ENCODE measurements at places on chromosomes 12 and 14. TPM values are rescaled to one million over a fixed set of nuclear protein-coding genes. Genes with fewer than 3 reads are reported as not detected.

- no peak for DNase-seq
- no peak overlapping the region for H3K27ac ChIP-seq
- no peaks in the 10 kb centered on the region for H3K36me3 ChIP-seq
- no peaks in the 10 kb centered on the region for H3K27me3 ChIP-seq
Measured at GRCh38 chr12:114967151-114967550, 283.2 kb upstream of the TBX3 start.

Gene PARP11
- 3.1 TPM for polyA plus RNA-seq

DNA sequence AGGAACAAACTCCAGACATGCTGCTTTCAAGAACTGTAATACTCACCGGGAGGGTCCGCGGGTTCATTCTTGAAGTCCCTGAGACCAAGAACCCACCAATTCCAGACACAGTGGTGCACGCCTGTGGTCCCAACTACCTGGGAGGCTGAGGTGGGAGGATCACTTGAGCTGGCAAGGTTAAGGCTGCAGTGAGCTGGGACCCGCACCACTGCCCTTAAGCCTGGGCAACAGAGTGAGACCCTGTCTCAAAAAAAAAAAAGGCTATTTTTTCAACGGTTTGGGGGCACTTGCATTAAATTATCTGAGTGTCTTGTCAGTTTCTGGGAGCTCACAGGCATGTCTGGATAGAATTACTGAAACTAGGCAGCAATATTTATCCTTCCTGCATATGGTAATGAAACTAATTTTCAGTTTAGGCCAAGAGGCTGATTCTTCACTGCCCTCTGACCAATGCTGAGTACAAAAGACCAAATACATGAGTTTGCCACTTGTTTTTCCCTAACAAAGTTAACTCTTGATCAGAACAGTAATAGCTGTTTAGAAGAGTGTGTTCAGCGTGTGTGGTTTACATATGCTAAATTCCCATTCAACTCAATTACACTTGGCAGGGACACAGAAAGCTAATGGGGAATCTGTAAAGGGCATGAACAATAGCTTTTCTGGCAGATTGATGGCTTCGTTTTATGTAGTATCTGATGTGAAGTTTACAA, 65.8 kb upstream of the RASSF3 start:
- no peaks in the 10 kb centered on the region for H3K36me3 ChIP-seq
- no peak for DNase-seq
- H3K4me3 ChIP-seq = no peak overlapping the region

DNA sequence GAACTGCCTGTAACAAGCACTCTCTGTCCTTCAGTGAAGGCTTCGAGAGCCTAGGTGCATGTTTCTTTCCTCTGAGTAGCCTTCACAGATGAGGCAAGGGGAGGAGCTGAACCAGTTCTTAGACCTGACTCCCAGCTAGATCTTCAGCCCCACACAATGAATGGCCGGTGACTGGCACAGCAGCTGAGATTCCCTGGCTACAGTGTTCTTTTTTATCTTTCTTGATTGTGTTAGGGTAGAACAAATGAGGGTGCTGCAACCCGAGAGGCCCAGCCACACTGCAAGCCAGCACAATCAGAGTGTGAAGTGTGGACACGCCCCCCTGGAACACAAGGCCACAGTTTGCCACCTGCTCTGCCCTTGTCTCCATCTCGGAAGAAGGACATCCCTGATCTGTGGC, 19.1 kb upstream of the COL2A1 start:
- H3K4me3 ChIP-seq = no peak overlapping the region
- H3K27ac ChIP-seq = peak overlapping the region; percentile 54
- no peaks in the 10 kb centered on the region for H3K36me3 ChIP-seq
- H3K4me1 ChIP-seq = peaks cover 26% of the 10 kb centered on the region
- no peaks in the 10 kb centered on the region for H3K27me3 ChIP-seq

GRCh38 chr14:90402016-90402415, 5.2 kb downstream of the CALM1 start:
- no peak for DNase-seq
- H3K27me3 ChIP-seq = no peaks in the 10 kb centered on the region
- no peak overlapping the region for H3K27ac ChIP-seq
- H3K36me3 ChIP-seq = no peaks in the 10 kb centered on the region
- H3K4me3 ChIP-seq = no peak overlapping the region
- H3K4me1 ChIP-seq = peaks cover 9% of the 10 kb centered on the region

GRCh38 chr14:52012635-52013034, 23.3 kb downstream of the RTRAF start:
- DNase-seq = no peak
- H3K4me3 ChIP-seq = no peak overlapping the region
- no peaks in the 10 kb centered on the region for H3K27me3 ChIP-seq
- no peak overlapping the region for H3K27ac ChIP-seq

Gene GSC
- polyA plus RNA-seq = not detected

Gene PTPRQ
- polyA plus RNA-seq = 0.13 TPM

DNA sequence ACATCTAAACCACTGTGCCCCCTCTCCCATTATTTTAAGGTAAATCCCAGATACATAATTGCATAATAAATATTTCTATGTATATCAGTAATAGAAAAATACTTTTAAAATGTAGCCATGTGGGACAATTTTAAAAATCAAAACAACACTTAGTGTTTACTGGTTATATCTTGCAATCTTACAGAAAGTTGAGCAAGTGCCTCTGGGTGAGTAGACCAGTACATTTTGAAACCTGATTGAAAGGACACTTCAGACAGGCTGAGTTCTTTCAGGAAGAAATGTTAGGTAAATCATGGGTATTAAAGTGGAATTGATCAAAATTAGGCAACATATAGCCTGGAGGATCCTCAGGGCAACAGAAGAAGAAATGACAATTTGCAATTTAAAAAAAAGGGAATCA, 7.2 kb downstream of the SLC38A4 start:
- no peak overlapping the region for H3K4me3 ChIP-seq
- no peak overlapping the region for H3K27ac ChIP-seq
- H3K36me3 ChIP-seq = no peaks in the 10 kb centered on the region
- no peaks in the 10 kb centered on the region for H3K27me3 ChIP-seq

- no peak overlapping the region for H3K27ac ChIP-seq
- no peak for DNase-seq
- H3K27me3 ChIP-seq = no peaks in the 10 kb centered on the region
- no peaks in the 10 kb centered on the region for H3K36me3 ChIP-seq
Measured at GRCh38 chr12:7210642-7211151, 21.2 kb downstream of the PEX5 start.

DNA sequence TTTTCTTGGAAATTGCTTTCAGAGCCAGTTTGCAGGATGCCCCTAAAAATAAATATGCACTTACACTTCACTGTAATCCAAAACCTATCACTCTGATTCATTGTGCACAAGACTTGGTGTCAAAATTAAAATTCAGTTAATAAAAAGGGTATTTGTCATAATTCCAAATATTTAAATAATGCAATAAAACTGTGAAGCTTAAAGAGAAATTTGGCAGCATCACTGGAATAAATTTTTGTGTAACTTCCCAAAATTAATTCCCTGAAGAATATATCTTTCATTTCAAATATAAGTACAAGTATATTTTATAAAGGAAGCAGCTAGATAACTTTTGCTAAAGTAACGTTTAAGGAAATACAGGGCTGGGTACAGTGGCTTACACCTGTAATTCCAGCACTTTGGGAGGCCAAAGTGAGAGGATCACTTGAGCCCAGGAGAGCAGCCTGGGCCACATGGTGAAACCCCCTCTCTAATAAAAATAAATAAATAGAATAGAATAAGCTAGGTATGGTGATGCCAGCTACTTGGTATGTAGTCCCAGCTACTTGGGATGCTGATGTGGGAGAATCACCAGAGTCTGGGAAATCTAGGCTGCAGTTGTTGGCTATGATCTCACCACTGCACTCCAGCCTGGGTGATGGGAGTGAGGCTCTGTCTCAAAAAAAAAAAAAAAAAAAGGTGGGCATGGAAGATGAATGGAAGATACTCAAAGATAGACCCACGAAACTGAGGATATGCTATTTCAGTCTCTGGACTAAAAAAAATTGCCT, 233.8 kb downstream of the FBXL14 start:
- no peak overlapping the region for H3K27ac ChIP-seq
- no peaks in the 10 kb centered on the region for H3K4me1 ChIP-seq
- DNase-seq = no peak
- H3K27me3 ChIP-seq = no peaks in the 10 kb centered on the region

Gene CPM
- polyA plus RNA-seq = 28.0 TPM

DNA sequence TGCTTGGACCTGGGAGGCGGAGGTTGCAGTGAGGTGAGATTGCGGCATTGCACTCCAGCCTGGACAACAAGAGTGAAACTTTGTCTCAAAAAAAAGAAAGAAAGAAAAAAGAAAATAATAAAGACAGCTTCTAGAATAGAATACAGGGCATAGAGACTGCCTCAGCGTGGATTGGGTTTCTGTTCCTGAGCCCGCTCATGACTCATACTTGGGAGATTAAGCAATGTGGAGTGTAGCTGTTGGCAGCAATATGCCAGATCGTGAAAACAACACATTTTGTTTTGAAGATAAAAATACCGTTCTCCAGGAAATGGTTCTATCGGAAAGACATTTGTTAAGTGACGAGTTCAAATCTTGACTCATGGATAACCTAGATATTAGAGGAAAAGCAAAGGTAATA, 67.2 kb downstream of the GLT1D1 start:
- peak; percentile 54 for DNase-seq
- no peak overlapping the region for H3K27ac ChIP-seq
- no peaks in the 10 kb centered on the region for H3K4me1 ChIP-seq
- no peak overlapping the region for H3K4me3 ChIP-seq
- H3K36me3 ChIP-seq = no peaks in the 10 kb centered on the region

DNA sequence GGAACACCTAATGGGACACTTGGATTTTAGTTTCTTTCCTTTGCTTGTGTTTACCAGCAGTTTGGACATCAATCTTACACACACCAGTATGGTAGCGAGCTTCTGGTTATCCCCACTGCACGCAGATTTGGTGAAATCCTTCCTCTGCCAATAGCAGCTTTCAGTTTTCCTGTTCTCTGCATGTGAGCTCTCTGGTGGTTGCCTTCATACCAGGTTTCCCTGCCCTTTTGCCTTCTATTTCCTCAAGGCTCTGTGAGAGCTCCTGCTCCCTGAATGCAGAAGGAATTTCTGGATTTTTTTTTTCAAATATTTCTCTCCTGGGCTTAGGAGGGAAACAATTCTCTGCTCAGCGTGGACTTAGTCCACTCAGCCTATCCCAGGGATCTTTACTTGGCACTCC, 93.0 kb upstream of the CCDC91 start:
- H3K36me3 ChIP-seq = no peaks in the 10 kb centered on the region
- H3K4me1 ChIP-seq = no peaks in the 10 kb centered on the region
- no peak overlapping the region for H3K27ac ChIP-seq
- H3K27me3 ChIP-seq = no peaks in the 10 kb centered on the region

DNA sequence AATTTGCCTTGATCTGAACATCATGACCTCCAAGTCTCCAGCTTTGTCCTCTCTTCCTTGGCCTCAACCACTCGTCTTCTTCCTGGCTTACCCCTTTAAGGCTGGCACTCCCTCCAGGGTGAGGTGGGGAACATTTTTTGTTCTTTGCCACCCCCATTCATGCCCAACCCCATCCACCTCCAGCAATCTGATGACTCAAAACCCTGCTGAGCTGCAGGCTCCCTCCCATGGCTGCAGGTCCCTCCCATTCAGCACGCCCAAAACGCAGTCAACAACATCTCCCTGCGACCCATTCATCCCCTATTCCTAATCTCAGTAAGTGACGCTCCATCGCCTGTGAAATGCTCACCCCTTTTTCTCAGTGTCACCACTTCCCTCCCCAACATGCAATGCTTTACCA, 138.8 kb upstream of the PRMT8 start:
- H3K27me3 ChIP-seq = peaks cover 44% of the 10 kb centered on the region
- no peak for DNase-seq
- H3K4me3 ChIP-seq = no peak overlapping the region
- no peaks in the 10 kb centered on the region for H3K36me3 ChIP-seq
- no peak overlapping the region for H3K27ac ChIP-seq
- H3K4me1 ChIP-seq = no peaks in the 10 kb centered on the region

GRCh38 chr14:94561656-94562010, 391 bp downstream of the SERPINA4 start:
- H3K4me3 ChIP-seq = no peak overlapping the region
- peaks cover 8% of the 10 kb centered on the region for H3K4me1 ChIP-seq
- H3K36me3 ChIP-seq = no peaks in the 10 kb centered on the region

DNA sequence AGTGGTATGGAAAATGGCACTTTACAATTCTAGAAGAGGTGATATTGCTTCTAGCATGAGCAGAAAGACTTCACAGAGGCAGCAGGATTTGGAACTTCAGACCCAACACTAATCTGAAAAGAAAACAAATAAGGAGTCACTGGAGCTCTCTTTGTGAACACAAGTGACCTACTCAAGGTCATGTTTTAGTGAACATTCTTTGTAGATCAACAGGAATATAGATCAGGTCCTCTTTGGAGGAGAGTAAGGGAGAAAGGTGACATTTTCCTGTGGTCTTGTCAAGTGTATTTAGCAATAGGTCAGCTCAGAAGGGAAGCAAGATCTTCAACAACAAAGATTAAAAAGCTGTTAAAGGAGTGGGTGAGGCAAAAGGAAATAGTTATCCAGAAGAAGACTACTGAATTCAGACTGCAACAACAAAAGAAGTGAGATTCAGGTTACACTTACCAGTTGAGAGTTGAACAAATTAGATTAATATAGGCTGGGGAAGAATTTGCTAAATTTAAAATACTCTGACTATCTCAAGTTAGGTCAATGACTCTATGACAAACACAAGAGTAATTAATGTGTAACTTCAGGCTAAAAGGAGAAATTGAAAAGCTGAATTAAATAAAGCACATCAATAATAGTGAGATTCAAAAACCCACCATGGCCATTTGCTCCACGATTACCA, 528.2 kb downstream of the RPS29 start:
- H3K27me3 ChIP-seq = no peaks in the 10 kb centered on the region
- no peak overlapping the region for H3K4me3 ChIP-seq
- DNase-seq = no peak
- no peak overlapping the region for H3K27ac ChIP-seq
- H3K4me1 ChIP-seq = peaks cover 5% of the 10 kb centered on the region

- H3K4me1 ChIP-seq = no peaks in the 10 kb centered on the region
- no peak overlapping the region for H3K4me3 ChIP-seq
- H3K27me3 ChIP-seq = no peaks in the 10 kb centered on the region
- H3K27ac ChIP-seq = no peak overlapping the region
- no peaks in the 10 kb centered on the region for H3K36me3 ChIP-seq
Measured at GRCh38 chr14:35167496-35167895, 45.1 kb downstream of the PRORP start.

- no peak overlapping the region for H3K4me3 ChIP-seq
- no peaks in the 10 kb centered on the region for H3K27me3 ChIP-seq
- no peak overlapping the region for H3K27ac ChIP-seq
- no peaks in the 10 kb centered on the region for H3K36me3 ChIP-seq
- DNase-seq = no peak
- H3K4me1 ChIP-seq = no peaks in the 10 kb centered on the region
Measured at GRCh38 chr12:71174825-71175224, 17.0 kb upstream of the TSPAN8 start.

Gene RNF212B
- polyA plus RNA-seq = not detected

Gene RPGRIP1
- polyA plus RNA-seq = not detected

- no peaks in the 10 kb centered on the region for H3K27me3 ChIP-seq
- H3K4me1 ChIP-seq = no peaks in the 10 kb centered on the region
- no peak overlapping the region for H3K4me3 ChIP-seq
- no peak for DNase-seq
- H3K27ac ChIP-seq = no peak overlapping the region
Measured at GRCh38 chr12:31007636-31008175, 66.0 kb upstream of the DDX11 start.

Gene RIPK3
- 7.4 TPM for polyA plus RNA-seq

All from hepatocyte (in vitro differentiated cells).